NCI-H146 (cell line): ENCODE measurements at places on chromosomes 5 and 9.

GRCh38 chr5:39175273-39175955 is 43.9 kb downstream of the FYB1 start:
- DNase-seq = no peak

DNA sequence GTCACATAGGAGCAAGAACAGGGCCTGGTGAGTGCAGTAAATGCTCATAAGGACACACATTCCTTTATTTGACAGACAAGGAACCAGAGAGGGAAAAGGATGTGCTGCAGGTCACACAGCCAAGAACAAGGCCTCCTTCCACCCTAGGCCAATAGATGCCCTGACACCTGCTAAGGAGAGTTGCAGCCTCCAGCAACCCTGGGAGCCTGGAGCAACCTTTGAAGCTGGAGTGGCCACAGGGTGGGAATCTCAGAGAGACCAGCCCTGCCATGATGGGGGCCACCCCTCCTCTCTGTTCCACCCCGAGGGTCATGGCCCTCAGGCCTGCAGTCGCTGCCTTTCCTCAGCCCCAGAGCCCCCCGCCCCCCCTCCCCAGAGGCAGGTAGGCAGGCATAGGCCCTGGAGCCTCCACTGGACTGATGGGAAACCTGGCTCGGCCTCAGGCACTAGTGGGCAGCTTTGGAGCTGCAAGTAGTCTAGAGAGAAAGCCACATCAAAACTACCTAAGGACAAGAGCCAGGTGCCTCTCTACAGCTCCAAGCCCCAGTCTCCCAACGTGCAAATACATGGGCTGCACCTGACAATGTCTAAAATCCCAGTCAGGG is 116.1 kb upstream of the SPOCK1 start:
- DNase-seq = no peak

DNA sequence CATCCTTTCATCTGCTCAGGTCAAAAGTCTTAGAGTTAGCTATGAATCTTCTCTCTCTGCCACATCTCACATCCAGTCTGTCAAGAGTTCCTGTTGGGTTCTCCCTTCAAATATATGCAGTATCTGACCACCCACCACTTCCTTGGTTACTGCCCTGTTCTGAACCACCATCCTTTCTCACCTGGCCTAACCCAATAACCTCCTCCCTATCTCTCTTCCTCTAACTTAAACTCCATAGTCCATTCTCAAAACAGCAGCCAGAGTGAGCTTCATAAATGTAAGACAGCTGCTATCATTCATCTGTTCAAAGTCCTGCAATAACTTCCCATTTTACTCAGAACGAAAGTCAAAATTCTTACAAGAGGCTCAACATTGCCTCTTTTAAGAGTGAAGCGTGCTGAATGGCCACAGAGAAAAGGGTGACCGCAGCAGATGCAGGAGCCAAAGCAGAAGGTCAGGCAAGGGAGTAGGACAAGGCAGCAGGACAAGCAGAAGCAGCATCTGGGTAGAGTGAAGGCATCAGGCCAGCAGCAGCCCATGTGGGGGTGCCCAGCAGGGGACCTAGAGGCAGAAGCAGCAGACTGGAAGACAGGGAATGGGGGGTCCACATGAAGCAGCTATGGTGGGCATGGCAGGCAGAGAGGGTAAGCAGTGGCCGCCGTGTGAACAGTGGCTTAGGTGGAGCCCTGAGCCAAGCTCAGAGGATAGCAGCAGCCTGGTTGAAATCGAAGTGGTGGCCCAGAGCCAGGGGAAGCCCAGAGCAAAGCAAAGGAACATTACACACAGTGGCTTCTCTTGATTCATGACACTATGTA is 39.3 kb upstream of the CDC42SE2 start:
- DNase-seq = no peak

- DNase-seq = peak; percentile 81
These were observed 3.0 kb upstream of the FUT7 start for GRCh38 chr9:137034709-137035506.

- DNase-seq = no peak
These were observed 32.1 kb downstream of the RAI14 start for GRCh38 chr5:34688015-34688810.

- no peak for DNase-seq
These were observed 6.8 kb upstream of the FST start for GRCh38 chr5:53473633-53474032.

DNA sequence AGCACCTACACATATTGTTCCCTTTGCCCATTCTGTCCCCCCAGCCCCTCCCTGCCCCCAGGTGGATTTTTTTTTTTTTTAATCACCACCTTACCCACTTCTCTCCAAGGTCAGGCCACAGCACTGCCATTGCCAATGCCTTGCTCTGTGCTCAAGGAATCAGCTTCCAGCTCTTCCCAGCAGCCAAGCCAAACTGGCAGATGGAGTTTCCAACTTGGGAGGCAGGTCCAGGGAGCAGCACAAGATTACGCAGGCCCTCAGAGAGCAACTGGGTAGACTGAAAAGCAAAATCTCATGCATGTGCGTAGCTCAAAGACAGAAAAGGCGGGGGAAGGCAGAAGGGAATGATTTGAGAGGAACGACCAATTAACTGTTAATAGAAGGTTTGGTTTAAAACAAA is 15.1 kb downstream of the GRHPR start:
- DNase-seq = no peak

GRCh38 chr9:87673446-87674120 is 52.3 kb upstream of the CTSL start:
- no peak for DNase-seq

- DNase-seq = no peak
These were observed 3.0 kb downstream of the MVB12B start for GRCh38 chr9:126329476-126330275.

DNA sequence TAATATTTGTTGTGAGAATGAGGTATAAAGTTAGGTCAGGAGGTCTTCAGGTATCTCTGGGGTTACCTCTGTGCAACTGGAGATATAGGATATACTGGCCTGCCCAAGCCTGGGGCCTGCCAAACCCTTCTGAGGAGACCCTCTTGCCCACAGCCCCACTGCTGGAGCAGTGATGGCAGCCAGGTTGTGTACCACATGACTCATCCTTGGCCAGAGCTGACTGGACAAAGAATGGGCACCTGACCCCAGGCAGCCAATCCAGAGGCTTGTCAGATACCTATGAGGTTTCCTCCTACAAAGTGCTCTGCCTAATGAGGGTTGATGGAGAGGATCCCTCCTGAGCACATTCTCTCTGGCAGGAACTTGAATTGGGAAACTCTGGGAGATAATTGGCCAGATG is 56.1 kb upstream of the TBC1D2 start:
- DNase-seq = peak; percentile 6

DNA sequence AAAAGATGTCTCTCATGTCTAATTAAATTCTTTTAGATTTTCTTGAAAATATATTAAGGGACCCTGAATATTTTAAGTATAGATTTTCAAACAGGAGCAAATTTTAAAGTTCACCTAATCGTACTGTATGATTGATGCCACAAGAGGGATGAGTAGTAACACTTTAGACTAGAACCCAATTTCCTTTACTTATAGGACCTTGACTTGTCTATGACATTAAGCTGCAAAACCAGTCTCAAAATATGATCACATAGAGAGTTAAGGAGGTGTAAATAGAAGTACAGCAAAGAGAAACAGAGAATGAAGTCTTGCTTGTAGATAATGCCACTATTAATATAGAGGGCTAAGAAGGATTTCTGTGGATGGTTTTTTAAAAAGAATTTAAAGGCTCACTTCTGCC is 312.9 kb upstream of the PRR16 start:
- no peak for DNase-seq

GRCh38 chr5:111783537-111783936 is 26.5 kb upstream of the NREP start:
- no peak for DNase-seq

GRCh38 chr5:168765086-168765550 is 185.9 kb upstream of the PANK3 start:
- DNase-seq = no peak

GRCh38 chr5:152462021-152462721 is 57.1 kb upstream of the NMUR2 start:
- peak; percentile 63 for DNase-seq

- no peak for DNase-seq
These were observed 52.4 kb downstream of the GOLM1 start for GRCh38 chr9:86046930-86047341.

- DNase-seq = no peak
These were observed 105.0 kb downstream of the PLPP1 start for GRCh38 chr5:55429613-55430253.

DNA sequence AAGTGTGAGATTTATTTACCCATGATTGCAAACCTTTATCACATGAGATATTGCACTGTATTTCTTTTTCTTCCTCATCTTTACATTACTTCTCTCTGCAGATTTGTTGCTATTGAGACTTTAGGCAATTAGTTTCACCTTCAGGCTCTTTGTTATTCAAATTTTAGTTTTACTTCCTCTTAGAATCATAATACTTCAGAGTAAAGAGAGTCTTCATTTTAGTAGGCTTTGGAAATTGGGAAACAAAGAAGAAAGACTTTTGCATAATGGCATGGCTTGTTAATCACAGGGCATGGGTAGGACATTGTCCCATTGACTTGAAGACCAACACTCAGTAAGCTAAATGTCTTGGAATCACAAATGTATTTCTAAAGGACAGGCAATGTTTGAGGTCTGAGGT is 1.2 kb upstream of the PCDHGA5 start:
- no peak for DNase-seq

DNA sequence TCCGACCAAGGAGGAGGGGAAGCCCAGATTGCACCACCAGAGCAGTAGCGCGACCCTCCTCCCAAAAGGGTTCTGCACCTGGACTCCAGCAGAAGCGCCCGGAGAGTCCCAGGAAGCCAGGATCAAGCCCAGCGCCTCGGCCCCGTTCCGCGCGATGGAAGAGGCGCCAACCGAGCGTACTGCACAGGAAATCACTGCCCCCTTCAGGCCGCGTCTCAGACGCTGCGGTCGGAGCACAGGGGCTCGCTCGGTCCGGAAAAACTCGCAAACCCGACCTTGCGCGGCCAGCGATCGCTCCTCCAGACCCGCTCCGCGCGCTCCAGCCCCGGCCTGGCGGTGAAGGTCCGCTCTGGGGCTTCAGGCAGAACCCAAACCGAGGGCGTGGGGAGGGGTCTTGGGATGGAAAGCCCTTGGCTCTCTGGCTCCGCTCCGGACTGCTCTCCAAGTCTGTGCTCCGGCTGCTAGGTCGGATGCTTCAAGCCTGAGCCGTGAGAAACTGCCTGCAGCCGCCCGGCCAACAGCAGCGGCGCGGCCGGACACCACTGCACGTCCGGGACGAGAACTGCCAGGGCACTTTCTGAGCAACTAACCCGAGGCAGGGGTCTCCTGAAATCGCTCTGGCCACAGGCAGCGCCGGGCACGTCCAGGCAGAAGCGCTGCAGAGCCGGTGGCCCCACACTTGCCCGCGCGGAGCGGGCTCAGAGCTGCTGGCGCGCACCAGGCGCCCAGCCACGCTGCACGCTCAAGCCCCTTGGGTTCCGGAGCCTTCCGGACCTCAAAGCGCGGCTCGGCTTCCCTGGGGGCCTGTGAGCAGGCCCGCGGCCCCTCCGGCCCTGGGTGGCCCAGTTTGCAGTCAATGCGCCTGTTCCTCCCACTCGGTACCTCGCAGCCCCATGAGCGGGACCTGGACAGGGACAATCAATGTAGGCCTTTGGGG is 1.3 kb downstream of the GABBR2 start:
- DNase-seq = peak; percentile 77

GRCh38 chr5:99369797-99370593 is 441.2 kb upstream of the CHD1 start:
- DNase-seq = peak; percentile 72

- DNase-seq = no peak
These were observed 289.9 kb upstream of the ACTBL2 start for GRCh38 chr5:57772512-57772911.

DNA sequence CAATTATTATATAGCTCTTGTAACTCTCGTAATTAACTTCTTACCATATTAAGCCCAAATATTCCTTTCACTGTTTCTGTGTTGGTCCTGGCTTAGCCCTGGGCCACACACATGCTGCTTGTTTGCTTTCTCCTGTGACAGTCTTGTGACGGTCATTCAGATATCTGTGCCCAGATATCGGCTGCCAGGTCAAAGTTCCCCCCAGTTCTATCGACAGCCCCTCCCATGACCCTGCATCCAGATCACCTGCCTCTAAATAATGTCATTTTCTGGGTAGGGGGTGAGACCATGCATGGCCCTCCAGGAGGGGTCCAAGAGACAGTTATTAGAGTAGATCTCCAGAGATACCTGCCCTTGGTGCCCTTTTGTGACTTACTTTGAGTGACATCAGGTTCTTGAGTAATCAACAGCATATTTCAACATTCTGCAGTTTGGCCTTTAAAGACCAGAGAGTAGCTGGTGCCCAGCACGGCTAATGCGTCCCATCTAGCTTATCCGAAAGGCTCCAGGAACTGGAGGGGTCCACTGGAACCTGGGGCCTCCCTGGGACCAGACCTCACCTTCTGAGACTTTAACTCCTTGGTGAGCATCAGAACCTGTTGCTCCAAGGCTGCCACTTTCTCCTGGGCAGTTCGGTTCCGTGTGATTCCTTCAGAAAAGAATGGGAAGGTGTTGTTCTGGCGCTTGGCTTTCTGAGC is 26.9 kb downstream of the TBC1D2 start:
- no peak for DNase-seq

- DNase-seq = no peak
These were observed 86.1 kb upstream of the NFIB start for GRCh38 chr9:14399756-14400657.

- no peak for DNase-seq
These were observed 2.8 kb upstream of the AMBP start for GRCh38 chr9:114080773-114081440.

GRCh38 chr9:34124099-34124498 is 2.4 kb downstream of the DCAF12 start:
- DNase-seq = no peak

DNA sequence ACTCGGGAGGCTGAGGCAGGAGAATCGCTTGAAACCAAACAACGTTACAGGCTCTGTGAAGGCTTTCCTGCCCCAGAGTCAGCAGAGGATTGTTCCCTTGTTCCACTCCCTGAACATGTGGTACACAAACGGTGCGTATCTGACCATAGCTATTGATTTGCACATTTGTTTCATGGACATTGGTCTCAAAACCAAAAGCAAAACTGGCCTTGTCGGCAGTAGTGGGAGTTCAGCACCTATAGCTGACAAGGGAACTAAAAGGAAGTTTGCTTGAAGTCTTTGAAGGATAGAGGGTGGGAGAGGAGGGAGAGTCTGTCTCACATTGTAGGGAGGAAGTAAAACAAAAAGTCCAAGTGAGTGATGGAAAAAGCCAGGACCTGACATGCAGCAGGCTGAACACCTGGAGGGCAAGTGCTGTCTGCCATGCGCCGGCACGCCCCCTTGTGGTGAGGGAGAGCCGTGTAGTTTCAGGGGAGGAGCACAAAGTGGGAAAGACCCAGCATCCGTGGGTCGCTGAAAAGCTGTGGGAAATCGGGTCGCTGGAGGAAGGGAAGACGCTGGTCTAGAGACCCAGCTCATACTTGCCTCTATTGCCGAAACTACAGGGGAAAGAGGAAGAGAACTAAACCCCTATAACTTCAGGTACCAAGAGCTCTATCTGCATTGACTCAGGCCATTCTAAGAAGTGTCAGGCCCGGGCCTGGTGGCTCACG is 58.0 kb downstream of the RAD23B start:
- peak; percentile 64 for DNase-seq

DNA sequence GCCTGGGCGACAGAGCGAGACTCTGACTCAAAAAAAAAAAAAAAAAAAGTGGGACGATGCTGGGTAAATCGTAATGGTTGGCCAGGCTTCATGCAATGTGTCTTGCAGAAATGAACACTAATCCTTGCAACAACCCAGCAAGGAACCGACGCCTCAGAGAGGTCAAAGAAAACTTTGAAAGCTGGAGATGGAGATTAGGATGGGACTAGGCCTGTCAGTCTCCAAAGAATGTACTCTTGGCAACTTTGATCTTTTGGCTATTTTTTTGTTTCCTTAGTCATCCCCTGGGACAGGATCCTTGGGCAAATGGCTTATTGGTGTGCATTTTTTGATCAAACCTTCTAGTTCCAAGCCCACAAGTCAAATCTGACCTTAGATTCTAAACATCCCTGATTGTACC is 10.6 kb upstream of the PWWP2A start:
- no peak for DNase-seq
